NCI-H1417 treated with DMSO at 0.1 percent for 48 hours (cell line): ENCODE measurements at places on chromosomes 5 and 9.

- no peak for DNase-seq
Observed at GRCh38 chr5:147049764-147050163, 171.2 kb upstream of the PPP2R2B start.

- DNase-seq = no peak
Observed at GRCh38 chr5:109570362-109570874, 119.3 kb upstream of the MAN2A1 start.

GRCh38 chr5:138668451-138669380 is 84.5 kb upstream of the CTNNA1 start:
- no peak for DNase-seq

DNA sequence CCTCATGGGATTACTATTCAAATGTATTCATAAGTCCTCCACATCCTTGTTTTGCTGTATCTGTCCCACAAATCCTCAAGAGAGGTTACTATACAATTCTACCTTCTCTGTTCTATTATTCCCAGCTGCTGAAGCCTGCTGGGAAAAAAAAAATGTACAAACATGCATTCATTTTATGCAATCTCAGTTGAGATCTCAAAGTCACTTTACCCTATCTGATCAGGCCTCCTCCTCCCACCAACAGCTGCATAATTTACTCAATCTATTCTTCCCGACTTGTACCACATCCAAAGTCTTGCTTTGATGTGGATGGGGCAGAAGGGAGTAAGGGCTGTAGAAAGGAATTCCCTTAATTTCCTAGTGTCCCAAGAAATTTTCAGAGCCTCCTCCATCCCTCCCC is 28.6 kb downstream of the PSIP1 start:
- DNase-seq = no peak

GRCh38 chr9:95239071-95239470 is 78.4 kb downstream of the FANCC start:
- DNase-seq = no peak

- DNase-seq = no peak
Observed at GRCh38 chr9:82883436-82883835, 179.5 kb downstream of the RASEF start.

DNA sequence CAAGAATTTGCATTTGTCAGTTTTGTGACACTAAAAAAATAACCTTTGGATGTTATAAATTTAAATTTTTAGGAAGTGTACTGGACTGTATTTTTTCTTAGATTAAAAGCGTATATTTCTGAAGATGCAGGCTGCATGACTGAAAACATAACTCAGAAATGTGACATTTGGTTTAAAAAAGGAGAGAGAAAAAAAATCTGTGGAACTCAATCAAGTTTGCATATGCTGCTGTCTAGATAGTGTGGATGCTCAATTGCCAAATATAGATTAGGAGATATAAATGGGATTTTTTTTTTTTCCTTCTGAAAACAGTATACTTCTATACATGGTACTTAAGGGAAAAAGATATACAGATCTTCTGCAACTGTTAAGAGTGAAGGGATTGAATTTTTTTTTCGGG is 402.3 kb downstream of the TAF11L14 start:
- no peak for DNase-seq

GRCh38 chr5:33891788-33892619 is at the start of gene ADAMTS12:
Gene ADAMTS12, minus strand, starts transcription at chr5:33891990. Its CDS starts 134 bp downstream, at chr5:33891856.
- DNase-seq = no peak

GRCh38 chr5:177609076-177610059 is 9.4 kb downstream of the B4GALT7 start:
- no peak for DNase-seq

GRCh38 chr9:105259274-105259673 is 14.8 kb downstream of the SLC44A1 start:
- no peak for DNase-seq

- DNase-seq = no peak
Observed at GRCh38 chr5:75632321-75632720, 21.1 kb downstream of the ANKDD1B start.

DNA sequence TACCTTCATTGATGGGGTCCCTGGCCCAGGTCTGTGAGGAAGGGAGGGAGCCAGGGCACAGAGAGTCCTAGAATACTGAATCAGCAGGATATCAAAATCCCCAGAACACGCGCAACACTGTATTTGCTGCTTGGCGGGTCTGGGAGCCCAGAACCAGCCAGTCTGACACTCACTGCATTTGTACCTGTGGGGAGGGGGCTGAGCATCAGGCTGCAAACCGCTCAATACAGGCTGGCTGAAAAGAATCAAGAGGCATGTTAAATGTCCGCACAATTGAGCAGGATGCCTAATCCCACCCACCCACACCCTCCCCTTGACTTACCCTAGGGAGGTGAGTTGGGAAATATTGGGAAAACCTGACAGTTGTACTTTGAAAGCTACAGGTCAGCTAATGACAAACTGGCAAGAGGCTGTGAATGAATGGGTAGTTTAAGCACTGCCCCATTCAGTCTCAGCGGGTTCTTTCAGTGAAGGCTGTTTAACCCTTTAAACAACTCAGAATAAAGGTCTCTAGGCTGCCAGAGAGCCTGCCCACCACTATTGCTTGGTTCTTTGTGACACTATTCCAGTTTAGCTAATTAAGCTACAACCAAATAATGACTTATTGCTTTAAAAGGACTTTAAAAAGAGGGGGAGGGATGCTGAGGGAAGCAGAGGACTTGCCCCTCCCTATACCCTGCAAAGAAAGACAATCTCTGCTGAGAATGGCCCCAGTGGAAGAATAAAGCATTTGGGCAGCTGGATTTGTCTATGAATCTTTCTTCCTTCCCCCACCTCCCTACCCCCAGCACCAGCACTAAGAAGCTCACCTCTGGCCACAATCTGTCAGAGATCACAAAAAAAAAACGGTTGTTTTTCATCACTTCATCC is 5.0 kb downstream of the SPRY4 start:
- DNase-seq = no peak

GRCh38 chr5:43409809-43410271 is 2.4 kb downstream of the CCL28 start:
- DNase-seq = no peak

DNA sequence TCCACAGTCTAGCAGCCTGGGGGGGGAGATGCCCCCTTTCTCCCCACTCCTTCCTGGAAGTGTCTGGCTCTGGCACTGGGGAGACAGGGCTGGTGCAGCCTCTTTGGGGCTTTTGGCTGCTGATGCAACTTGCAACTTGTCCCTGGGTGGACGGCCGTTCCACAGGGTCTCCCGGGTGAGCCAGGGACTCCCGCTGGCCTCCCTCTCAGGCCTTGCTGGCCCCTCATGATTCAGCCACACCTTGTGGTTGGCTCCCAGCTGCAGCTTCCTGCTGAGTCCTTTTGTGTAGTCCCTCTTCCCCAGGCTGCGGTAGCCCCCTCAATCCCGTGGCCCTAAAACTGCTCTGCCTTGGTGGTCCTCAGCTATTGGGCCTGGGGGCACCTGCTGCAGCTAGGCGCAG is 283.5 kb downstream of the PBX3 start:
- DNase-seq = no peak

- DNase-seq = no peak
Observed at GRCh38 chr5:133884569-133885311, 83.7 kb downstream of the C5orf15 start.

- no peak for DNase-seq
Observed at GRCh38 chr5:10595672-10596309, 31.9 kb downstream of the ANKRD33B start.

DNA sequence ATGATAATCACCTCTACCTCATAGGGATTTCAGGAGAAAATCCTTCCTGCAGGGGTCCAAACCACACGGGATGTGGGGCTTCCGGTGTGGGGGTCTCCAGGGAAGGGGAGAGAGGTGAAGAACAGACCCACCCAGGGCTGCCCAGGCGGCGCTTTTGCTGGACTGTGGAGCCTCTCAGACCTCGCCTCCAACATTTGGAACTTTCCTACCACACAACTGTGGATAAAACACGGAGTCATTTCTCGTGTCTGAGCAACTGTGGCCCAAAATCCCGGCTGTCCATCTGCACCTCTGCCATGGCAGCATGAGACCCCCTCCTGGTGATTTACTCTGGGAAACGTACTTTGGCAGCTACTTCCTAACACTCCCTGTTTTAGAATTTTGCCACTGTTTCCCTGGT is 307.8 kb upstream of the IRX4 start:
- DNase-seq = no peak

GRCh38 chr5:1544294-1544961 is 20.7 kb upstream of the LPCAT1 start:
- no peak for DNase-seq

DNA sequence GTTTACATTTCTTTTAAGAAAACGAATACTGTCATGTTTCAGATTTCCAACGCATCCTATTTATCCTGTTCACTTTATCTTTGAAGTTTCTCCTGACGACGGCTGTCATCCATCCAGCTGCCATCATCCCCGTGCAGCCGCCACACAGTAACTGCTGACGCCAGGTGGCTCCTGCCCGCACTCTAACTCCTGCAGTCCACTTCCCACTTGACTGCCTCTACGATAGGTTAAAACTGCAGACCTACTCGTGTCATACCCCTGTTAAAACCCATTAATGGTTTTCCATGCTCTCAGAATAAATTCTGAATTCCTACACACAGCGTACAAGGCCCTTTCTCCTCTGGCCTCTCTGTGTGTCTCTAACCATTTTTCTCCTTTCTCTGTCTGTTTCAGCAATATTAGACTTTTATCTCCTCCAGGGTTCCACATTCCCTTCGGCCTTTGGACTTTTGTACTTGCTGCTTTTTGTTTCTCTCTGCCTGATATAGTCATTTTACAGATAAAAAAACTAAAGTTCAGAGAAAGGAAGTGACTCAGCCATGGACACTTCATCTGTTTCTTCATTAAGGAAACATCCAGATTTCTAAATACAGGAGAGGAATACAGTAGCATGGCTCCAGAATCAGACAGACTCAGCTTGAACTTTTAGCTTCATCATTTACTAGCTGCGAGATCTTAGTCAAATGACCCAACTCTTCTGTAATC is 84.9 kb downstream of the ADAMTS12 start:
- DNase-seq = no peak
